ENCODE measurements at places on chromosomes 13 and 19.

GRCh38 chr13:113091891-113092775, 13.5 kb upstream of the F7 start:
- DNase-seq = no peak

DNA sequence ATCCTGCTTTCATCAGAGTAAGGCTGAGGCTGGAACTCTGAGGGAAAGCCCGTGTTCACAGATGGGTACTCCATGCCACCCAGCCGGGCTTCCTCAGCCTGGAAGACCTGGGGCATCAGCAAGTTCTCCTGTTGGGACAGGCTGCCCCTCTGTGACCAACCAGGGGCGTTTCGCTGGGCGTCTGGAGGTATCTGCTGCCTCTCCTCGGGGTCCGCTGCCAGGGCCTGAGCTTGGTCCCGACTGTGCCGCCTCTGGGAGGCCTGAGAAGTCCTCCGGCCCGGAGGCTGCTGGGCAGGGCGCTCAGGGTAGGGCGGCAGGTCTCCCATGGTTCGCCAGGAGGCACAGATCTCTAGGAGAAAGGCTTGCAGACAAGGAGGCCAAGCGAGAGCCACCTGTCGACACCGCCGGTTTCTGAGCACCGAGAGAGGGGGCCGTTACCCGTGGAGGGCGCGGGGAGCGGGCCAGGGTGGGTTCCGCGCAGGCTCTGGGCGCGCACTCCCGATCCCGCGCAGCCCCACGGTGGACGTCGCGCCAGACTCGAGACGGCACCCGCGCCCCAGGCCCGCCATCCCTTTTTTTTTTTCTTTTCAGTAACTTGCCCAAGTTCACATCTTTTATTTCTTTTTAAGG, at the start of gene RSPH6A:
TSS of gene RSPH6A (minus strand) at position 458 of the 630 bp plus-strand sequence. CDS start at position 326, 132 bp downstream.
- no peak for DNase-seq

DNA sequence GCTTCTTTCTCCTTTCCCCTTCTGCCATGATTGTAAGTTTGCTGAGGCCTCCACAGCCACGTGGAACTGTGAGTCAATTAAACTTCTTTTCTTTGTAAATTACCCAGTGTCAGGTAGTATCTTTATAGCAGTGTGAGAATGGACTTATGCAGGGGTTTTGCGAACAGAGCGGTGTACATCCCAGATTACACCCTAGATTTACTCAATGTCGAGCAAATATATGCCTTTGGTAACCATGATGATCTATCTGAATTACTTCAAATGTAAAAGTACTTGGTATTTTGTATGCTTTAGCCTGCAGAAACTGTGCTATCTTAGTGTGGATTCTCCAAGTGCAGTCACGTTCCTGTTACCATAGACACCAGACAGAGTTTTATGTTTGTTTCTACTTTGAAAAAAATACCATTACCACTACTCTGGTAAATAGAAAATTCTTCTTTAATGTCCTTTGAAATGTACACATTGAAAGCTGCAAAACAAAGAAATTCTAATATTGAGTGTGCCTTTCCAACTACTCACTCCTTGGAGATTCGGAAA, 510.4 kb upstream of the ARGLU1 start:
- no peak for DNase-seq

- peak; percentile 18 for DNase-seq
Observed at GRCh38 chr19:32676186-32676894, 692 bp downstream of the RGS9BP start.

- peak; percentile 44 for DNase-seq
Observed at GRCh38 chr19:16449330-16449961, 22.3 kb downstream of the EPS15L1 start.

DNA sequence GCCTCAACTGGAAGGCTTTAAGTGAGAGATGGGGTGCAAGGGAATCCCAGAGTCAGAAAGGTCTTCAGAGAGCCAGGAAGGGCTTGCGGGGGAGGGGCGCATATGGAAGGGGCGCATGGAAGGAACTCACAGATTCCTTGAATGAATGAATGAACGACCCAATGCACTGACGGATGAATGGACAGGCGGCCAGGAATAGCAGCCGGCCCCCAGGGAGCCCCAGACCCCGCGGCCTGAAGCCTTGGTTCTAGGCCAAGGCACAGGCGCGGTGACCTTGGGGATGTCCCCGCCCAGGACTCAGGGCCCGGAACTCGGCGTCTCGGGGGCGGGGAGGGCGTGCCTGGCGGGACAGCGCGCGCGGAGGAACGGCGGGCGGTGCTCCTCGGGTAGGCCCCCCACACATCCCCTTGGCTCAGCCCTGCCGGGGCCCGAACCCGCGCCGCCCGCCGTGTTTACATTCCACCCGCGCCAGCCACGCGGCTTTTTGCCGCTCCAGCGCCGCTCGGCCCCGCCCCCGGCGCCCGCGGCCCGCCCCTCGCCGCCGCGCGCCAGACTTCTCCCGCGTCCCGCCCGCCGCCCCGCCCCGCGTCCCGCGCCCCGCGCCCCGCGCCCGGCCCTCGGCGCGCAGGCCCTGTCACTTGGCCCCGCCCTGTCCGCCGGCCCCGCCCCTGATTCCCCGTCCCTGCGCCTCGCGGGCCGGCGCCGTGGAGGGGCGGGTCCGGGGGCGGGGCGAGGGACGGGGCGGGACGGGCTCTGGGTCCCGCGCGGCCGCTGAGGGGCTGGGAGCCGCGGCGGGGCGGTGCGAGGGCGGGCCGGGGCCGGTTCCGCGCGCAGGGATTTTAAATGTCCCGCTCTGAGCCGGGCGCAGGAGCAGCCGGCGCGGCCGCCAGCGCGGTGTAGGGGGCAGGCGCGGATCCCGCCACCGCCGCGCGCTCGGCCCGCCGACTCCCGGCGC, at the start of gene CCNE1:
TSS of gene CCNE1 (plus strand) at position 867 of the 955 bp plus-strand sequence. CDS start 565 bp downstream, outside the sequence.
- DNase-seq = peak; percentile 92

DNA sequence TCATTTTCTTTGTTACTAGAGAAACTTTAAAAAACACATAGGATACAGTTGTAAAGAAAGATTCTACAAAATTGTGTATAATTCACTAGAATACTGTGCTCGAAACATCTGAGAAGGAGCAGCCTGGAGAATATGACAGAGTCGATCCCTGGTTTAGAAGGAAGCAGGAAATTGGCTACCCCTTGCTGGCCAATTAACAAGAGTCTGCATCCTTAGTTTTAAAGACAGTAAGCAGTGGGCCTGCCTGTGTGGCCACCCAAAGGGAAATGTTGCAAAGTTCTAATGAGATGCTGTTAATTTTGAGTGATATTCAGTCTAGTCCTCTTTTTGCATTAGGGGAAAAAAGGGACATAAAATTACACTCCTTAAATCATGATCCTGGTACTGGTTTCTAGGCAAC, 988.6 kb downstream of the PCDH17 start:
- no peak for DNase-seq

GRCh38 chr13:102962430-102962829, 103.8 kb downstream of the SLC10A2 start:
- no peak for DNase-seq

- DNase-seq = no peak
Observed at GRCh38 chr13:65188721-65189120, 2041.4 kb downstream of the PCDH9 start.

DNA sequence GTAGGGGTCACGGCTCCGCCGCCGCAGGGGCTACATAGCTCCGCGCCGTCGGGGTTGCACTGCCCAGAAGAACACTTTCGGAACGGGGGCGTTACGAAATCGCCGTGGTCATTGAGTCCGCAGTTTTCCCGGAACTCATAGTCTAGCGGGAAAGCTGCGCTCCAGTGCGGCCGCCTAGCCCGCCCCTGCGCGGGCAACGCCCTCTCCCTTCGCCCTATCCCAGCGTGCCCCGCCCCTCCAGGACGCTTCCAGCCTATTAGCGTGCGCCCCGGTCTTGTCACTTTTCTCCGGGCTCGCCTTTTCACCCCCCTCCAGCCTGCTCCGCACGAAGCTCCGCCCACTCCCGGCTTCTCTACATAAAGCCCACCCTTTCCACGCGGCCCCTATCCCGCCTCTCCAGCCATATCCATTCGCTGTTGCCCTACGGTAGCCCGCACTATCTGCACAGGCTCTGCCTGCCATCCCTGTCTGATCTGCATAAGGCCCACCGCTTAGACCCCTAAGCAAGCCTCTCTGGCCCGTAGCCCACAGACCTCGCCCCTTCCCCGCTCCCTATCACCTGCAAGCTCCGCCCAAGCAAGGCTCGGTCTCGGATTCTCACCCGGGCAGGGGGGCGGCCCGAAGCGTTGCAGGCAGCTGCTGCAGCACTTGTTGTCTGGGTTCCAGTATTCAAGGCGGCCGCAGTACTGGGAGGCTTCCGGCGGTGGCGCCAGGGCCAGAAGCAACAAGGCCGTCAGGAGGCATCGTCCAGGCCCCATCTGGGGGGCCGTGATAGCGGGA, 1.6 kb downstream of the IGFLR1 start:
- peak; percentile 94 for DNase-seq

GRCh38 chr13:75633285-75633684, 2.8 kb upstream of the LMO7 start:
- DNase-seq = no peak

- DNase-seq = peak; percentile 30
Observed at GRCh38 chr19:5130371-5131030, 161.6 kb downstream of the KDM4B start.

DNA sequence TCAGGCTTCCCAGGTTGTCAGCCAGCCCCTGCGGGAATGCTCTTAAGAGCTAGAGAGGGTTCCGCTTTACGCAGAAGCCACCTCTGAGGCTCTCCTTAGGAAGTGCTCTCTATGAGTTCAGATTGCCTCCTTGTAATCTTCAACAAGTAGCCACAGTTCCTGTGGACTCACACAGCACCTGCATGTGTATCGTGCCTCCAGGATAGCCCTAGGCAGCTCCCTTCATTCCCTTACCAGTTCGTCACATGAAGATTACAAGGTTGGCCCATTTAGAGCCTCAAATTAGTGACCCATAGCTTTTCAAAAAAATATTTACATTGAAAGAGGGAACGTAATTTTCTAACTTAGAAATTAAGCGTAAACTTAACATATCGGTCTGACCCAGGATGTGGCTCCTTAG, 284.3 kb downstream of the MTUS2 start:
- DNase-seq = no peak

DNA sequence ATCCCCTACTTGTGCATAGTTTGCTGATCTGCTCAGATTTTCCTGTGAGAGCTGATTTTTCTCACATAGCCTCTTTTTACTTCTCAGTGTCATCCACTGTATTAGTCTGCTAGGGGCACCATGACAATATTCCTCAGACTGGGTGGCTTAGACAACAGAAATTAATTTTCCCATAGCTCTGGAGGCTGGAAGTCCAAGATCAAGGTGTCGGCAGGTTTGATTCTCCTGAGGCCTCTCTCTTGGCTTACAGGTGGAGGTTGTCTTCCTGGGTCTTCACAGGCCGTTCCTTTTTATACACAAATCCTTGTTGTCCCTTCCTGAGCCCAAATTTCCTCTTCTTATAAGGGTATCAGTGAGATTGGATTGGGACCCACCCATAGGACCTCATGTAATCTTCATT, 9.2 kb downstream of the LRCH1 start:
- DNase-seq = no peak

GRCh38 chr19:966485-967088, 17.6 kb upstream of the WDR18 start:
- no peak for DNase-seq

All from effector memory CD8-positive, alpha-beta T cell (primary cell).